ENCODE measurements at places on chromosomes 13 and 19.

- DNase-seq: no peak
Observed at GRCh38 chr19:34067861-34068271, 104.4 kb upstream of the LSM14A start.

DNA sequence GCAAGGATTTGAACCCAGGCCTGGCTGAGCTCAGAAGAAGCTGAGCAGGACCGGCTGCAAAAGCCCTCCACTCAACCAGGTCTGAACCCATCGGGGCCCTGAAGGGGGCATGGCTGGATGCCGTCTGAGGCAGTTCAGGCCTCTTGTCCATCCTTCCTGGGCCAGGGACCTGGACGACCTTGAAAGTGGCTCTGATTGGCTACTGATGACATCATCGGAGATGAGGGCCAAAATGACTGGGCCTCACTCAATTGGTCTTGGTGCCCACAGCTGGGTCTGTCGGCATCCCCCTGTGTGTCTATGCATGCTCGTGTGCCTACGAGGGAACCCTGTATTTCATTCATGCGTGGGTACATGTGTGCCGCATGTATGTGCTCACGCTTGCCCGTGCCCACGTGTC is 71.8 kb downstream of the PTPRS start:
- no peak for DNase-seq

DNA sequence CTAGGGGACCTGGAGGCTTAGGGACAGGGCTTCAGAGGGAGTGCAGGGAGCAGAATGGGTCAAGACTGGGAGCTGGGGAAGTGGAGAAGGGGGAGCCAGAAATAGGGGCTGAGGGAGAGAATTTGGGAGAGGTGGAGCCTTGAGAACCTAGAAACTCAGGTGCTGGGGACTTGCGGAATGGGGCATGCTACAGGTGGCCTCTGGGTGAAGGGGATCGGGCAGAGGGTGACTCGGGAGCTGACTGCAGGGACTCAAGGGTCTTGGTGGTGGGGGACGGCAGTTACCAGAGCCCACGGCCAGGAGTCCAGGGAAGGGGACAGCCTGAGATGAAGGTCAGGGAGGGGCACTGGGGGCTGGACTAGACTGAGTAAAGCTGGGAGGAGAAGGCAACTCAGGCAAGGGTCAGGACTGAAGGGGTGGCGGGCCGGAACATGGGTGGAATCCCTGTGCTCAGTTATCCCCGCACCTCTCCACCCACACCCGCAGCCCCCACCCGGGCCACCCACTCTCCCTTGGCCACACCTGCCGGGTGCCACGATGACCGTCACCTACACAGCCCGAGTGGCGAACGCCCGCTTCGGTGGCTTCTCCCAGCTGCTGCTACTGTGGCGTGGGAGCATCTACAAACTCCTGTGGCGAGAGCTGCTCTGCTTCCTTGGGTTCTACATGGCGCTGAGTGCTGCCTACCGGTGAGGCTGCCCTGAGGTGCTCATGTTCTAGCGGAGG is 628 bp downstream of the BEST2 start:
- no peak for DNase-seq

- no peak for DNase-seq
Observed at GRCh38 chr13:48660361-48661076, 6.8 kb downstream of the CYSLTR2 start.

GRCh38 chr13:106602178-106602577 is 34.2 kb upstream of the ARGLU1 start:
- DNase-seq: no peak

DNA sequence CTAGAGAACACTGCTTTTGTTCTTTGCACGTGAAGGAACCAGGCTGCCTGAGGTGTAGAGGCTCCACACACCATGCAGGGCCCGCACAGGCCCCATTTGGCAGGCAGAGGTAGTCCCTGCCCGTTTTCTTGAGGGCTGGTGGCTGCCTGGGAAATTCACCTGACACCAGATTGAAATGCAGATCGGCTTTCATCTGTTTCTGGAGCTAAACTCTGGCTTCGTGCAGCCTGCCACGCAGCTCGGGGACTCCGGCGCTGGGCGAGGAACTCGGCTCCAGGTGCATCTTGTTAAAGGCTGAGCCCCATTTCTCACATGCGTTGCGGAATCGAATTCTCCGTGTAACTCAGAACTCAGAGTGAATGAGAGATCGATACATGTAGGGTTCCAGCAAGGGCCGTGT is 37.7 kb downstream of the ATP11A start:
- DNase-seq: no peak

GRCh38 chr13:30565658-30566057 is 52.1 kb upstream of the USPL1 start:
- DNase-seq: no peak

- DNase-seq: no peak
Observed at GRCh38 chr13:109779074-109779473, 7.3 kb downstream of the IRS2 start.

GRCh38 chr19:47679922-47680857 is 33.0 kb upstream of the EHD2 start:
- DNase-seq: no peak

GRCh38 chr19:1896508-1896907 is 8.7 kb upstream of the ADAT3 start:
- no peak for DNase-seq

GRCh38 chr13:105817498-105817897 is 718.0 kb downstream of the EFNB2 start:
- DNase-seq: no peak

DNA sequence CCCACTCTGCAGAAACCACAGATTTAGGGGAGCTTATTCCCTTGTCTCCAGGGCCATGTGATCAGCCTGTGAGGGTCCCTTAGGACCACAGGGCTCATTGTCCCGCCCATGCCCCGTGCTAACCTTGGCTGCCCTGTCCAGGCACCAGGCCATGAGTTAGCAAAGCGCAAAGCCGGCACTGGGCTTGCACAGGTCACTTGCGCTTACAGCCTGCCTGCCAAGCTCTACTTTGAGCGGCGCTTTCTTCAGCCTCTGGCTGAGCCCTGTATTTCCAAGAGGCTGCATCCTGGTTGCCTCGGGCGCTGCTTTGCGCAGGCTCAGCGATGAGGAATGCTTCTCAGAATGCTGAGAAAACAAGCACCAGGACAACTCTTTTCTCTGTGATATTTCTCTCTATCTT is 188.0 kb downstream of the TDRD3 start:
- DNase-seq: no peak

DNA sequence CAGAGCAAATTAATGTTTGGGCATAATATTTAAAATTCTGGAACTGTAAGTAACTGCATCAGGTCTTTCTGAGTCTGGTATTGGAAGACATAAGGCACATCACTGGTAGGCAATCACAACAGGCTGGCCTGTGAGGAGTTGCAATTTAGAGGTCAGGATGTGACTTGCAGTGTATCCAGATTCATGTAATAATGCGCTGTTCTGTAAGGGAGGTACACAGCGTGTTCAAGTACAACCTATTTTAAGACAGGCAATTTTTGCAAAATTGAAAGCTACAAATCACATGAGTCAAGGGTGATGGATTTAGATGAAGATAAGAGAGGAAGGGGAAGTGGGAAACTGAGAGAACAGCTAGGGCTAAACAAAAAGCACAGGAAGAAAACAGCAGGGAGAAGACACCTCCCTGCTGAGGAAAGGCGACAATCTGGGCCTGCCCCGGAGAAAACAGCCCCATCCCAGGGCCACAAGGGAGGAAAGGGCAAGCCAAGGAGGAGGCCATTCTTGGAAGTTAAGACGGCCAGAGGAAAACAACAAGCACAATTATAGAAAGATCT is 138.1 kb downstream of the LACC1 start:
- DNase-seq: no peak

DNA sequence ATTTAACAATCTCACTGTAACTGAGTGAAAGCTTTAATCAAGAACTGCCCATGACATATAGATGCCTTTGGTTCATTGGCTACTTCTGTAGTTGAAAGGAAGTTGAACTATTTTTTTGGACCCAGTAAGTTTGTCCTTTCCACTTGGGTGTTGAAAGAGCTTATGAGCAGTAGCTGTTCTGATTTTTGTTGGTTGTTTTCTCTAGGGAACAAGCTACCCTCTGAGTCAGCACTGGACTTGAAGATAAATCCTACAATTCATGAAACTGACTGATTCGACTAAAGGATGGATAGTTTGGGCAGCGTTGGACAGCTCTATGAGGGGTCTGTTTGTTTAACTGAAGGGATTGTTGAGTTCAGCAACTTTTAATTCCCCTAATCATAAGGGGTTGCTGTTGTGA is 101.0 kb downstream of the PAN3 start:
- no peak for DNase-seq

- no peak for DNase-seq
Observed at GRCh38 chr19:49869009-49869483, 1.7 kb upstream of the PNKP start.

DNA sequence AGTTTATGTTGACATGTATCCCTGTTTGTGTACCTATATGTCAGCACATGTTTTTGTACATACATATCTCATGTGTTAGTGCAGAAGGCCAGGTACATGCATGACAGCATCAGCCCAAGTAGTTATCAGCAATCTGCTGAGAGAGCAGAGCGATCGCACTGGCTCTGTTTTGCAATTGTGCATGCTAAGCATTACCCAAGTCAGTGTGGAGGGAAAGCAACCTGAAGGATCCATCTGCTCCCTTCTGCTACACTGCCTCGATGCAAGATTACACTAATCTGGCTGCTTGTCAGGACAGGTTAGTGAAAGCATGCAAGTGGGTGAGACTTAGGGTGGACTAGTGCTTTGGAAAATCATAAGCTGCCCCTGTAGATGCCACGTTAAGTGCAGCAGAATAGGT is 211.8 kb downstream of the PCCA start:
- no peak for DNase-seq

GRCh38 chr19:12077375-12077774 is 12.8 kb downstream of the ZNF844 start:
- DNase-seq: no peak

GRCh38 chr19:18281082-18282020 is at the start of gene JUND:
TSS of gene JUND (minus strand) at chr19:18281622. CDS start at chr19:18281484, 138 bp downstream.
- peak; percentile 97 for DNase-seq

- DNase-seq: no peak
Observed at GRCh38 chr13:32121316-32121715, 89.7 kb downstream of the FRY start.

DNA sequence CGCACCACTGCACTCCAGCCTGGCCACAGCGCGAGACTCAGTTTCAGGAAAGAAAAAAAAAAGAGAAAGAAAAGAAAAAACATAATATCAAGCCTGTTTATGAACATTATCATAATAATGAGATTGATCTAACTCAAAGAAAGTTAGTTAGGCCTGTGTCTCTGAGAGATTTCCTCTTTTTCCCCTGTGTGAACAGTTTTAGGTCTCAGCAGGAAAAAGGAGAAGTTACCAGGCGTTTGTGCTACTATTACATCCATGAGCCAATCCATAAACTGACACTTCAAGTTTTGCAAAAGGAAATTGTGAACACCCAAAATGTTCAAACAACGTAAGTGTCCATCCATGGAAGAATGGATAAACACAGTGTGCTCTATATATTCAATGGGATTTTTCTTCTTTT is 3.8 kb downstream of the TARM1 start:
- no peak for DNase-seq

DNA sequence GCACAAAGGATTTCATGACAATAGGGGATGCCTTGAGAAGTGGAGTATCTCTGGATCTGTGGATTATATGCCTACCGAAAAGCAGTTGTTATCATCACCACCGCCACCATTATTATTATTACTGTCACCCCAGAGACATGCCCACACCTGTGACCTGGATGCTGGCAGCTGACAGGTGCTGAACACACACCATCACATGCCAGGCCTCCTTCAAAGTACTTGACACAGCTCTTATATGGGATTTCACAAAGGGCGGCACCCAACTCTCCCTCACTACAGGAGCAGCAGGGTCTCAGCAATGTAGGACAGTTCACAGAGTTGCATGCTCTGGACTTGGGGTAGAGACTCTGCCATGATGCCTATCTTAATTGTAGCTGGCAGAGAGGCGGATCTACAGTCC is 5.6 kb upstream of the GPR42 start:
- no peak for DNase-seq

DNA sequence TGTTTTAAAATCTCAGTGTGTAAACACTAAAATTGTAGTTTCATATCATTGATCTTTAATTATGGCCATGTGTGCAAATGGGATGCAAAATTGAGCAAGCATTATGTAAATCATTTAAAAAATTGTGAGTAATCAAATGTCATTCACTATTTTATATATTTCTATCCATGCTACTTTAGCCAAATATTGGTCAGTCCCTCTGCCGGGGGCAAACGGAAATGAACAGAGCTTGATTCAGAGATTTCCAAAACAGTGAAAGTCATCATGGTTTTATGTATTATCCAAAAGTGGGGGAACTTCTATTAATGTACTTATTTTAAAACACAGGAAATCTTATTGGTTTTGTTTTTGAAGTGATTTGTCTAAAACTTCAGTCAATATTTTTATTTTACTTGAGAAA is 219.1 kb downstream of the IRS2 start:
- no peak for DNase-seq

DNA sequence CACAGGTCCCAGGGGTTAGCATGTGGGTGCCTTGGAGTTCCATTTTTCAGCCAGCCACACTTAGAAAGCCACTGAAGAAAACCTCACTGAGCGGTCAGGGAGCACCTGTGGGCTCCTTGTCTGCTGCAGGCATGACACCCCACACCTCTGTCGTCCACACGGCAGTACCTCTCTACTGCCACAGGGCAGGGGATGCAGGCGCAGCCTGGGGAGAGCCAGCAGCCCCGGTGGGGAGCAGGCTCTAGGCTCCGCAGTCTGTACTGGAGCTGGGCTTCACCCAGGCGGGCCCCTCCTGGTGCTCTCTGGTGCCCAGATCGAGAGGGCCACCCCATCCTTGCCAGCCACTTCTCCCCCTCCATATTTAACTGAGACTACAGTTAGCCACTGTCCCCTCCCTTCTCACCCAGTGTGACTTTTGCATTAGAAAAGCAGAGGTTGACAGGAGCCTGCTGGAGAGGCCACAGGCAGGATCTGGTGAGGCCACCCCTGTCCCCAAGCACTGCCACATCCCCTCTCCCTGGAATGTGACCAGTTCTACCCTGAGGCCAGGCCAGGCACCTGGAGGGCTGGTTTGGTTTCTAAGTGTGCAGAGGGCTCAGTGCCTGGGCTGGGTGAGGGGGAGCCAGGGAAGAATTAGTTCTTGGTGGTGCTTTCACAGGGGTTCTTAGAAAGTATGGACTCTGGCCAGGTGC is 104.4 kb downstream of the KDM4B start:
- no peak for DNase-seq

DNA sequence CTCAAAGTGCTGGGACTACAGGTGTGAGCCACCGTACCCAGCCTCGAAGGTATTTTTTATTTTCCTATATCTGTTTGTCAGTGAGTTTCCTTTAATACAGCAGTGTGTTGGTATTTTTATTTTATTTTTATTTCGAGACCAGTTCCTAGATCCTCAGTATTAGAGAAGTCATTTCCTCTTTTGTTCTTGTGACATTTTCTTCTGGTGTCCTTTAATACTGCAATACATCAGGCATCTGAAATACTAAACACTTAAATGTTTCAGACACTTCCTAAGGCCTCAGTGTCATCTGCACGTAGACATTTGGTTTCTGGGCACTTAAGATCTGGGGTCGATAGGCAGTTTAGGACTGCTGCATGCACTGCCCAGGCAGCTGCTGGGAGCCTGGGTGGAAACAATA is 22.5 kb downstream of the GATAD2A start:
- DNase-seq: no peak

Measured in activated T-helper 9 cell treated with anti-CD3 and anti-CD28 coated beads, Interleukin-2, amount 50 U/mL, for 16 hours (primary cell).